ENCODE measurements at places on chromosomes 13 and 19.

DNA sequence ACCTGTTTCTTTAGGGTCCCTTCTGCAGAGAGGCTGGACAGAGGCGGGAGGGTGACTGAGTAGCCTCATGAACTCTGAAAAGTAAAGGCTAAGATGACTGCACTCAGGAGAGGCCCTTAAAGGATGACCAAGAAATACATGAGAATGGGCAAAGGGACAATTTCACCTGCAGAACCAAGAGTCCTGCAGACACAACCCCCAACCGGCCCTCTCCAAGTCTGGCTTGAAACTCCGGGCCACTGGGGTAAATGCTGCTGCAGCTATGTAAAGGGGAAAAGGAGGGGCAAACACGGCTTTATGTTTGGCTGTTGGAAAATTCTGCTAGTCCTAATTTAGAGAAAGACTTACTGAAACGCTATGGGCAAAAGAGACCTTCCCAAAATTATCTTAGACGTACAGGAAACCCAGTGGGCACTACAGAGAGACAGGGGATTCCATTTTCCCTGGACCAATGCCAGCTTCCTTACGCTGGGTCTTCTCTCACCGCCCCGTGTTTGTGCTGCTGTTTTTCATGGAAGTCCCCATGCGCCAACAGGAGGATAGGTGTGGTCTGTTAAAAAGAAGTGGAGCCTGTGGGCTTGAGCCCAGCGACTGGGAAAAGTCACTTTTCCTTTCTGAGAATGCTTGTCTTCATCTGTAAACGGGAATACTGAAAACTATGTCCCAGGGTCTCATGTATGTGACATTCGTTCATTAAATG, 10.6 kb downstream of the COL4A2 start:
- no peak for DNase-seq

DNA sequence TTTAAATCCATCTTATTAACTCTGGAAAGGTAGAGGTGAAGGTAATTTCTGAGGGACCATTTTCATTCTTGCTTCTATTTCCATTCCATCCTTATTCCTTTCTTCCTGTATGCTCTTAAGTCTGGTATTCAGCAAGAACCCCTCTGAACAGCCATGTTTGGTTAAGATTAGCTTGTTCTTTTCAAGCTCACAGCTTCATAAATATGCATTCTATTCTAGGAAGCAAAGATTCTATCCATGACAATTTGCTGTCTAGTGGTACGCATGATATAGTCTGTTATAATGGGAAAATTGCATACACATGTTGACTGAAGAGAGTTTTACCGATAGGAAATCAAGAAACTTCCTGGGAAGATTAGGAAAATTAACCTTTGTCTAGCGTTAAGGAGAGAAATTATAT, 218.7 kb downstream of the HS6ST3 start:
- no peak for DNase-seq

DNA sequence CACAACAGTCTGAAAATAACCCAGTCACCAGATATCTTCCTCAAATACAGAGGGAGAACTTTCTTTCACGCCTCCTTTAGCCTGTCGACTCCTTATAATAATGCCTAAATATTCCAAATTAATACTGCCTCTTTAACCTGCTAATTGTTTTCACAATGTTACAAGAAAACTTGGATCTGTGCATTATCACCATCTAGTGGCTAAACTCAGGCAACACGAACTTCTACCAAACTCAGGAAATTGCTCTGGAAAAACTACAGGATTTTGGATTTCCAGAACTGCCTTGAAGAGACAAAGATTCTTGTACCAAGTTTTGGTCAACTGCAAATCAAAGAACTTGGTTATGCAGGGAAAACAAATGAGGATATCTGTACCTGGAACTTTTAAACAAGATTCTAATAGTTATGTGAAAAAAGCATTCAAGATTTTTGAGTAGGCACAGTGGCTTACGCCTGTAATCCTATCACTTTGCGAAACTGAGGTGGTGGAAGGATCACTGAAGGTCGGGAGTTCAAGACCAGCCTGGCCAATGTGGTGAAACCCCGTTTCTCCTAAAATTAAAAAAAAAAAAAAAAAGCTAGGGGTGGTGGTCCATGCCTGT, 10.8 kb downstream of the CLN5 start:
- DNase-seq: peak; percentile 25

DNA sequence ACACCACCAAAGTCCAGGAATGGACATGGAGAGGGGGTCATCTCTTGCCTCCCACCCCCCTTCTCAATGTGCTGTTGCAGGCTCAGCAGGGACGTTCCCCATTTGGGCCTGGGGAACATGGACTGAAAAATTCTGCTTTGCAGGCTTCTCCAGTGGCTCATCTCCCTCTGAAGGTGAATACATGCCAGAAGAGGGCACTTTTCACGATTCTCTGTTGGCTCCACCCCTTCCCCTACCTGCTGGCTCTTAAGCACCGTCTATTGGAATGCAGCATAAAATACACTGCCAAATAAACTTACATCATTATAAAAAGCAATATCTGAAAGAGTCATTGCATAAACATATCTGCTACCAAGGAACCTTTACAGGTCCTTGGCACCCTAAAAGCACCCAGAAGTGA, 35.7 kb downstream of the NHLRC3 start:
- no peak for DNase-seq

GRCh38 chr13:22647156-22647850, 533.5 kb upstream of the SGCG start:
- no peak for DNase-seq

DNA sequence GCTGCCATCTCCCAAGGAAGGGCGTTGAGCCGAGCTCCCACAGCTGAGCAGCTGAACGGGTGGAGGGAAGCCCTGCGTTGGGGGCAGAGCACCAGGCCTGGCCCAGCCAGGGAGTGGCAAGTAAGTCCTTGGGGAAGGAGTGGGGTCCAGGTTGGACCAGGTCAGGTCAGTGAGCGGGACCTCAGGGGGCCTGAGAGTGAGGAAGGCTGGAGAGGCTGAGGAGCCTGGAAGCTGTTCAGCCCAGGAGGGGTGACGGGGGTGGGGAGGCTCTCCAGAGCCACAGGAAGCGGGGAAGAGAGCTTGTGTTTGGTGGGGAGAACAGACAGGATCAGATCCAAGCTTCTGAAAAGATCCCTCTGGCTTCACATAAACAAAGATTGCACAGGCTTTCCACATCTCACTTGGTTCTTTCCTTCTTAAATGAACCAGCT, 55.4 kb upstream of the ATP12A start:
- DNase-seq: no peak

All from EL (cell line).